ENCODE measurements at places on chromosomes 2 and 18.

- no peak for DNase-seq
Measured at GRCh38 chr2:71173096-71173495, 42.7 kb downstream of the MPHOSPH10 start.

GRCh38 chr2:88874063-88874657 lies 182.7 kb downstream of the RPIA start:
- DNase-seq, result peak; percentile 32

DNA sequence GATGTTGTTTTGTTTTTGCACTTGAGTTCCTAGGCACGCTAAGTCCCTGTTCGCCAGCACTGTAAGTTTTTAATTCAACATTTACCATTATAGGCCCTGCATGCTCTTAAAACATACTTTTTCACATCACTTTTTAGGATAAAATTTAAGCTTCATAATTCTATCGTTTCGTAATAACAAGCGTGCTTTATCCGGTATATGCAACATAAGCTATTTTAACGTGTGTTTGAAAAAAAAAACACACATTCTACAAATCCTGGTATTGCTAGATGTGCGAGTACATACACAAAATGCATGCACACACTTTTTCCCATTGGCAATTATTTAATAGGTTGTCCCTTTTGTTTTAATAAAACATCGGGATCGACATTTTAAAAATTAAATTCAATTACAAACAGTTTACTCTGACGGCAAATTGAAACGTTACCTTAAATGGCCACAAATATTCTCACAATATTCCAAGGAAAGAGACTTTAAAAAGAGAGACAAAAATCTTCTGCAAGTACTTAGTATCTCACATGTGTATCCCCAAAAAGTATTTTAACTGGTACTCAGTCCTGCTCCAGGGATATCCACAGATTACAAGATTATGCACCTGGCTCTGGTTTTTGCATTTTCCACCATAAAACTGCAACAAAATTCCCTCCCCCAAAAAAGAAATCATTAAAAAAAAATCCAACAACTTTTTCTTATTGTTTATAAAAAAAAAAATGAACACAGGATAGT lies 1.0 kb upstream of the TCF4 start:
- DNase-seq, result no peak

- no peak for DNase-seq
Measured at GRCh38 chr2:45403036-45403435, 208.0 kb downstream of the SRBD1 start.

GRCh38 chr18:22348521-22349316 lies 69.0 kb downstream of the CTAGE1 start:
- DNase-seq, result no peak

DNA sequence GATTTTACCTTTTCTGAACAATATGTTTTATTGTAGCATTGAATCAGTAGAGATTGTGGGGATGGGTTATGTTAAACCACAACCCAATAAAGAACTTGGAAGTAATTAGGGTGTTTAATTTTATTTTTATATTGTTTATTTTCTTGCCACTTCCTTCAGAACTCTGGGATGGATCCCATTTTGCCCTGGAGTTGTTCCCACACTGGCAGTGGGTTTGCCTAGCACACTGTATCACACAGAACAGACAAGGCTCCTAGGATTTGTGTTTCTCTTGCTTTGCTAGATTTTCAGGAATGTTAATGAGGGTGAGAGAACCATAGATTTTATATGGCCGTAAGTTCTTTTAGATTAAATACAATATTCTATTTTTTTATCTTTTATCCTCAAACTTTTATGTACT lies 59.0 kb downstream of the TANK start:
- DNase-seq, result no peak

DNA sequence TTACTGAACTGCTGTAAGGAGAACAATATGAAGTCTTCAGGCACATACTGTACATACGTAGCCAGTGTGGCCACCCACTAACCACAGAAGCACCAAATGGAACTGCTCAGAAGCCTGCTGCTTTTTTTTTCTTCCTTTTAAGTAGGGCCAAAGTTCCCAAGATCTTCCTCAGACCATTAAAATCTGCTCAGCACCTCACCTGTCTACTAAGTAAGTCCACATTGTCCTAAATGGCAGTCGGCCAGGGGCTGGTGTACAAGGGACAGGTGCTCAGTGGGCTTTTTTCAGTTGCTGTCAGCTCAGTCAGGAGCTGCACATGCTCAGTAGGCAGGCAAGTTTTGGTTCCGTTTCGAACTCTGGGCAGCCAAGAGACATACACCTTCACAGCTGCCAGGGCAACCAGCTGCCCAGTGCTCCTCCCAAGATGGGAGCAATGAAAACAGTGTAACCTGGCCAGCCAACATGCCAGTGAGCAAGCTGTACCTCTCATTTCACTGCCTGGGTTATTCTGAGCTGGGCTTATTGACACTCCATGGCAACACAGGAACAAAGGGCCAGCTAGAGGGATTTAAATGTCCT lies 86.1 kb downstream of the ACVR1 start:
- DNase-seq, result no peak

DNA sequence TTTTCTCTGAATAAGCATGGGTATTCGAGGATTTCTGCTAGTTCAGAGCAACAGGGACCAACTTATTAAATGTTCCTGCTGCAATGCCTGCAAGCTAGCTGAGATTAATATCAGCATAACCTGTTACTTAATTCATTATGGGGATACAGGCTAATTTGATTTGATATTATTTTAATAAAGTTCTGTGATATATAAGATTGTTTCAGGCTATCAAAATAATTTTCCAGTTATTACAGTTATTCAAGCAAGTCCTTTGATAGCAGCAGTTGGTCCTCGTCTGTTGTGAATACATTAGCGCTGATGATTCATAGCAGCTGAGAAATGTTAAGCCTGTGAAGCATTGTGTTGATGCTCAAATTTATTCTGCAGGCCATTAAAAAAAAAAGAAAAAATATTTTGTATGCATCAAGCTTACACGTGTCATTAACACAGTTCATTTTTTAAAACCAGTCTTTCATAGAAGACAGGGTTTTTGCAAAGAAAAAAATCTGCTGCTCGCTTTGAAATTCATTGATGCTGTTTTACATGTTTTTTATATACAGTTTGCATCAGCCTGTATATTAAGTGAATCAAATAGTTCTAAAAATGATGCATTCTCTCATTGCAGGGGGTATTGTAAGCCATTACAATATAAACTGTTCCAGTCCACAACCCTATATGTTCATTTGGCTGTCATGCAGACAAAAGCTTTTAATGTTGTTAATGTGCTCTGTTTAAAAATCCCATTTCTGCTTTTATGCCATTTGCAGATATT lies 482.5 kb downstream of the BCL11A start:
- no peak for DNase-seq

DNA sequence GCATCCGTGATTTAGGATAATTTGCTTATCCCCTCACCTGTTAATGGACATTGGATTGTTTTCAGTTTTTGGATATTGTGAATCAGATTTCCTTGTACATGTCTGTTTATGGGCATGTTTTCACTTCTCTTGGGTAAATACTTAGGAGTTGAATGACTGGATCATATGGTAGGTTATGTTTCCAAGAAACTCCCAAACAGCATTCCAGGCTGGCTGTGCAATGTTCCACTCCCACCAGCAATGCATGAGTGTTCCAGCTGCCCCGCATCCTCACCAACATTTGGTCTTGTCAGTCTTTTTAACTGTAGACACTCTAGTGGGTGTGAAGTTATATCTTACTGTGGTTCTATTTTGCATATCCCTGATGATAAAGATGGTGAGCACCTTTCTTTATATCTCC lies 8.9 kb upstream of the LRRFIP1 start:
- no peak for DNase-seq

DNA sequence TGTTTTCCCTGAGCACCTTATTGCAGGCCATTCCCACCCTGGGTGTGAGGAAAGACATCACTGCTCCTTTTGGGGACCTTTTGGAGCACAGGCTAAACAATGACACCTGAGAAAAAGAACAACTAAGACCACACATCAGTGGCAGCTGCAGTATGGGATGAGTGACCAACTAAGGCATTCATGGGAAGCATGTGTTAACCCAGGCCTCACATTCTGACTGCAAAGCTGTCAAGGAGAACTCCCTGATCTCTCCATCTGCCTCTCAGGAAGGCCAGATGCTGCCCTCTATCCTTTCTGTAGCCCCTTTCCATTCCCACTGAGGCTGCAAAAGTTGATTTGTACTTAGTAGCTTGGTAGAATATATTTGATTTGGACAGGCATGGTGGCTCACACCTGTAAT lies 277.7 kb upstream of the FBXO11 start:
- DNase-seq, result no peak

DNA sequence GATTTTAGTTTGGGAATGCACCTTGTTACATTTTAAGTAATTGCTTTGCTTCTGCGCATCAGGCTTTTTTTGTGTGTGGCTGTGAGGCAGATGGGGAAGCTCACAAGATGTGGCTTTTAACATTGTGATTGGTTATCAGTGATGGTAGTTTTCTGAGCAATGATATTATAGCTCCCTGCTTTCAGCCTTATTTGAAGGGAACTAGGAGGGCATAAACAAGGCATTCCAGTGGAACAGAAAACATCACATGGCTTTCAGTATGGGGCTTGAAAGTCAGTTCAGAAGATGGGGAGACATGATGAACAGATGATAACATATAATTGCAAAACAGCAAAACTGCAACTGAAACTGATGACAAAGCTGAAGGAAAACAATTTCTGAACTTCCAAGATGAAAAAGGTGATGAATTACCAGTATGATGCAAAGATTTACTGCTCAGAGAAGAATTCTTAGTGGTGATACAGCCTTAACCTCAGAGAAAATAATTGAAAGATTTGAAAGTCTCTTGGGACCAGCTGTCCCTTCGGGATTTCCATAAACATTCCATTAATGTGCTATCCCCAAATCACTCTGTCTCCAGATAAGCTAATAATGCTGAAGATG lies 439.7 kb downstream of the RND3 start:
- DNase-seq, result no peak

- peak; percentile 35 for DNase-seq
Measured at GRCh38 chr2:103960951-103961350, 893.0 kb upstream of the POU3F3 start.

- DNase-seq, result no peak
Measured at GRCh38 chr2:84527137-84528129, 11.1 kb downstream of the DNAH6 start.

GRCh38 chr2:187364696-187365095 lies 83.4 kb downstream of the CALCRL start:
- DNase-seq, result no peak

GRCh38 chr2:111055735-111056134 lies 65.0 kb upstream of the BCL2L11 start:
- no peak for DNase-seq

DNA sequence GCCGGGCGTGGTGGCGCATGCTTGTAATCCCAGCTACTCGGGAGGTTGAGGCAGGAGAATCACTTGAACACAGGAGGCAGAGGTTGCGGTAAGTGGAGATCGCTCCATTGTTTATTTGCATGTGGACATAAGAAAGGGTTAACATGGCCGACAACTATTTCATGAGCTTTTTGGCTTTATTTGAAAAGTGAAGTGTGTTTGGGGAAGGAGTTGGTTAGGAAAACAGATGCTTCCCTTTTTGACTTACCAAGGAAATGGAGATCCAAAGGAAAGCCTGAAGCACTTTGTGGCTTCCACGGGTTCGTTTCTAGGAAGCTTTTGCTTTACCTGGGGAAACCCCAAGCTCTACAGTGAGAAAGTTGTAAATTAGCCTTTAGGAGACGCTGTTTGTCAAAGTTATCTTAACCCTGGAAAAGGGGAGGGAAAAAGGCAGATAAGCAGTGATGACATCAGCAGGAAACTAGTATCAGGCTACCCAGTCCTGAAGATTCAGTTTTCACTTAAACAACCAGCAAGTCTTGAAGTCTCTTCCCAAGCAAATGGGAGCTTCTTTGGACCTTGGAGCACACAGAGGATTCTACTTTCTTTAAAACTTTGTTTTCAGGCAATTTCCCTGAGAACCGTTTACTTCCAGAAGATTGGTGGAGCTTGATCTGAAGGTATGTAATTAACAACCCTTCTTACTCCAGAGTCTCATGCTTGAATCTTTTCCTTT lies at the start of gene CASP10:
Gene CASP10, plus strand, starts transcription at position 492 of the 715 bp plus-strand sequence. CDS start 2,637 bp downstream, outside the sequence.
- DNase-seq, result no peak

- no peak for DNase-seq
Measured at GRCh38 chr2:148876595-148877402, 1.8 kb downstream of the KIF5C start.

DNA sequence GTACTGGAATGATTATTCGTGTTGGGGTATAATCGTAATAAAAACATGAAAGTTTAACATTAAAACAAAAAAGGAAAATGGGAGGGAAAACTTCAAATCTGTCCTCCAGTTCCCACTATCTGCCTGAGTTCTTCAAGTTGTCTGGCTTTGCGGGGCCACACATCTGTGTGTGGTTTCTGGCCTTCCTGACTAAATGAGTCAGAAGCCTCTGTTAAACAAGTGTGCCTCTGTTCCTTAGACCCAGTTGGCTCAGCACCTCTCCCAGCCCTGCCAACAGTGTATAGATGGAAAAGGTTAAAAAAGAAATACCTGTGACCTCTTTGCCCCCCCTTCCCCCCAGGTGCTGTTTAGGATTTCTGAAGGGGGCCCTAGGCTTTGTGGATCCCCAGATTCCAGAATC lies 30.2 kb downstream of the XDH start:
- DNase-seq, result no peak
